ENCODE measurements at places on chromosomes 16 and 17.
A peak's percentile ranks its signal among the peaks of the same experiment; 100 is the strongest.

DNA sequence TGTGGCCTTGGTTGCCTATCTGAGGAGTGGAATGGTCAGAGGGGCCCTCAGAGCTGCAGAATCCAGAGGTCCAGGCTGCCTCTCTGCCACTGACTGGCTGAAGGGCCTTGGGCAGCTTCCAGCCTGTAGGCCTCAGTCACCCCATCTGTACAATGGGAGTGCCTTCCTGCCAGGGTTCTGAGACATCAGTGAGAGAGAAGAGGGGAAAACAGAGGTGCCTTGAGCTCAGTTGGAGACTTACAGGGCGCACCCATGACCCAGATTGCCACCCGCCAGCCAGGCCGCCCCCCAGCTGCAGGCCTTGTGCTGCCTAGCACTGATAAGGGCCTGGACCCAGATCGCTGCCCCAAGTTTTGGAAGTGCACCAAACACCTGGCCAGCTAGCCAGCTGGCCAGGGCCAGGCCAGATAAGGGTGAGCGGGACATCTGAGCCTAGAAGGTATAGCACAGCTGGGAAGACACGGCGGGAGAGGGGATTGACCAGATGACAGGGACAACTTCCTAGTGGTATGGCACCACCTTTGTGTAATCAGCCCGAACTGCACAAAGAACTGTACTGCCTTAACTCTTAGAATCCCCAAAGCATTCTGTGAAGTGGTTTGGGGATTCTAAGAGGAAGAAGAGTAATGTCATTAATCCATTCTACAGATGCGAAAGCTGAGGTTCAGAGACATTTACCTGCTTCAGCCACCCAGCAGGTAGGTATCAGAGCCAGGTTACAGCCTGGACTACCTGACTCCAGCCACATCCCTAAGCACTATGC, 1.4 kb downstream of the SLC4A1 start:
- no peak for DNase-seq

DNA sequence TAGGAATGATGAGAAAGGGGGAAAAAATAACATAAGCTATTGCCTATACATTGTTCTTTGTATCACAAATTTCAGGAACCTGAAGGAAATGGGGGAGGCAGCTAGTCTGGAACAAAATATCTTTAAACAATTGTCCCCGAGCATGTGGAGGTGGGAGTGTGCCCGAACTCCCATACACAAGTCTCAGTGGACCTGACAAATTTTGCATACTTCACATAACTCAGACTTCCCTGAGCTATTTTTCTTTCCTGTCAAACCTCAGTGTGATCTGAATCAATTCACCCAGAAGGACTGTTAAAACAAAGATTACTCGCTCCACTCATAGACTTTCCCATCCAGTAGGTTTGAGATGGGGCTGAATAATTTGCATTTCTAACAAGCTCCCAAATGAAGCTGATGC, 1.6 kb upstream of the XPO6 start:
- DNase-seq: no peak

DNA sequence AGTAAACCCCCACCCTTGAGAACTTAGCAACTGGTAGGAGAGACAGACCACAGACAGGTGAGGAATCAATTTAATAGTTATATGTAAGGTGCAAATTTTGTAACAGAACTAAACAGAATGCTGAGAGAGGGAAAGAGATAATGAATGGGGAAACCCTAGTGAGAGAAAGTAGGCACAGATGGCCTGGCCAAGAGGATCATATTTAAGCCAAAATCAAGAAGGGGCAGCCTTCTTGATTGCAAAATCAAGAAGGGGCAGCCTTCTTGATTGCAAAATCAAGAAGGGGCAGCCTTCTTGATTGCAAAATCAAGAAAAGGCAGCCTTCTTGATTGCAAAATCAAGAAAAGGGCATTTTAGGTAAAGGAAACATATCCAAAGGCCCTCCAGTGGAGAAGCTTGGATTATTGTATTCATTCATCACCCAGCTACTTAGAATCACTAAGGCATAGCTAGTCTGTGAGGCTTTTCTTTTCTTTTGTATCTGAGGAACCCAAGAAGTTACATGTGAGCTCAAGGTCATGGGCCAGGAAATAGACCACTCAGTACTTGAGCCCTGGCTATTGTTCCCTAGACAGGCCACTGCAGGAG, 190.6 kb downstream of the CYLD start:
- DNase-seq: no peak

DNA sequence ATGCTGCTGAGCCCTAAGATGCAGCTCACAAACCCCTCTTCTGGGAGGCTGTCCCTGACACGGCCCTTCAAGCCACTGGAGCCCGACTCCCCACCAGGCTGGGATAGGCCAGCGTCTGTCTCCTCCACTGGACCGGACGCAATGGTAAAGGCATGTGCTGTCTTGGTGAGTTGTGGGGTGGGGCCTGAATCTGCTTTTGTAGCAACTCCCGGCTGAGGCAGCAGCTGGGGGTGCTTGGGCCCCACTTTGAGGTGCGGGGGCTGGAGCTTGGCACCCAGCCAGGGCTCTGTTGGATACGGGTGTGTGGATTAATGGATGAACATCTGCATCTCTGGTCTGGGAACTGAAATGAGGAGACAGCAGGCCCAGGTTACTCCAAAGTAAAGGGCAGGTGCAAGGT, 3.5 kb upstream of the NLRC3 start:
- DNase-seq: no peak

GRCh38 chr16:67260426-67261063, 11.8 kb downstream of the SLC9A5 start:
- peak; percentile 25 for DNase-seq

DNA sequence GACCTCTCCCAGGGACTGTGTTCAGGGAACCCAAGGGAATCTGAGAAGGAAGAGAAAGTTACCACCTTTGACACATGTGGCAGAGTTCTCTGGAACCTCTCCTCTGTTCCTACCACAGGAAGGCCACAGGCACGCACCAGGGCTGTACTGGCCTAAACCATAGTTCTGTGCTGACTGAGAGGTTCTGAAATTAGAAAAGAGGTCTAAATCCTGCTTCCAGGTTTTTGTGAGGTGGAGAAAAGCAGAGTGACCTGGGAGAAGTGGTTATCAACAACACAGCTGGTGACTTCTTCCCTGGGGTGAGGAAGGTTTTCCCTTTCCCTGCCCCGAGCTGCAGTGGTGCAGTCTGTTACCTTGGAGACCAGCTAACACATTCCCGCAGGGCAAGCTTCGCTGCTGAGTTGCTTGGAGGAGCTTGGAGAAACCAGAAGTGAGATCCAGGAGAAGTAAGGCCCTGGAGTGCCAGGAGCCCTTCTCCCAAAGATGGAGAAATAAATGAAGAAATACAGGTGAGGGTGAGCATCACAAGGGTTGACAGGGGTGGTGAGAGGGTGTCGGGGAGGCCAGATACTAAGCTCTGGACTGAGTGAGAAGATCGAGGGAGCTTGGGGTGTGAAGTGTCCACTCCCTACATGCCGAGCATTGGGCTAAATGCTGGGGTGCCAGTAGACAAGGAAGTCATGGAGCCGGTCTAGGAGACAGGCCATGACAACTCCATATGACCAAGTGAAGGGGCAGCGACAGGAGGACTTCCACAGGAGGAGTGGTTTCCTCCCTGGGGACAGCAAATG, at the start of gene VWA3A:
Gene VWA3A, plus strand, starts transcription at position 399 of the 791 bp plus-strand sequence. Its CDS starts 97 bp downstream, at position 496.
- DNase-seq: no peak

- DNase-seq: no peak
Measured at GRCh38 chr17:78673395-78673794, 96.2 kb upstream of the DNAH17 start.

GRCh38 chr16:68668266-68668665, 23.2 kb downstream of the CDH3 start:
- no peak for DNase-seq

DNA sequence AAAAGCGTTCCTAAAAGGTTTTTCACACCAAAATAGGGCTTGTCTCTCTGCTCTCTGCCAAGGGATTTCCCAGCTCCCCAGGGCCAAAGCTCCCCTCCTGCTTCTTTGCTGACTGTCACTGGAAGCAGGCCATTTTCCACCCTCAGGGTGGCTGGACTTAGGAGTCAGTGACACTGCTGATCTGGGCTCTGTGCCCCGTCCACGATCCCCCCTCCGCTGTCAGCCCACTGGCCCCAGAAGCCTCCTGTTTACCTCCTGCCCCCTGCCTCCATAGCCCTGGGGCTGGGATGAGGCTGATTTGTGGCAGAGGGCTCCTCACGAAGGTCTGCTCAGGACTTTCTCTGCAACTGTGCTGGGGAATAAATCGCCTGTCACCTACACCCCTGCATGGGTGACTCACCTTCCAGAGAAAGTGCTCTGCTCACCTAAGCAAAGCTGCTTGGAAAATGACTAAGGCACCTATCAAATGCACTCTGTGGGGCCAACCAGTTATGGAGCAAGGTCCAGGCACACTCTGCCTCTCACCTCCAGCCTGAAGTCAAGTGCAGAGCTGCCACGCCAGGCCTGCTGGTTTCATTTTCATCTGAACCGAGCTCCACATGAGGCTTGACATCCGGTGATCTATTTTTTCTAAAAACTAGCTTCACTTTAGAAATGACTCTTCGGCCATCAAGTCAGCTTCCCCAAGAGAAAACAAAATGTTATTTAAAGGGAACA, 4.9 kb downstream of the MAP3K14 start:
- DNase-seq: peak; percentile 87

GRCh38 chr16:86618431-86619238, 40.3 kb downstream of the FOXL1 start:
- DNase-seq: no peak
